CD4-positive, alpha-beta T cell treated with Interleukin-21 for 1 hour (primary cell): ENCODE measurements at places on chromosomes 5 and 9.
A peak's percentile ranks its signal among the peaks of the same experiment; 100 is the strongest.

GRCh38 chr5:153613144-153613543 is 122.7 kb downstream of the GRIA1 start:
- no peak for DNase-seq

GRCh38 chr5:97745817-97746216 is 562.8 kb upstream of the RIOK2 start:
- no peak for DNase-seq

DNA sequence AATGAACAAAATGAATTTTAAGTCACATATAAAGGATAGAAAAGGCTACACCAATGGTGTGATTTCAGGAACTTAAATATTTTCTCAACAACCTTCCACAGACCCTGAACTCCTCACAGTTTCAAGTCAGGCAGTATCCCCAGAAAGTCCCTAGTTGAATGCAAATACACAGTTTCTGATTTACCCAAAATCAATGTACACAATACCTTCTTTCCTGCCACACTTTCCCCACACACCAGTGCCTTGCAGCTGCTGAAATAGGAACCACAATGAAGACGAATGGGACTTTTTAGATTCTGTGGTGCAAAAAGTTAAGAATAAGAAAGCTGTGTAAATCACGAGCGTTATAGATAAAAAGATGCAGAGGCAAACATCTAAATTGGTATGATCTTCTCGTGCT is 552.4 kb upstream of the MEF2C start:
- DNase-seq, result no peak

DNA sequence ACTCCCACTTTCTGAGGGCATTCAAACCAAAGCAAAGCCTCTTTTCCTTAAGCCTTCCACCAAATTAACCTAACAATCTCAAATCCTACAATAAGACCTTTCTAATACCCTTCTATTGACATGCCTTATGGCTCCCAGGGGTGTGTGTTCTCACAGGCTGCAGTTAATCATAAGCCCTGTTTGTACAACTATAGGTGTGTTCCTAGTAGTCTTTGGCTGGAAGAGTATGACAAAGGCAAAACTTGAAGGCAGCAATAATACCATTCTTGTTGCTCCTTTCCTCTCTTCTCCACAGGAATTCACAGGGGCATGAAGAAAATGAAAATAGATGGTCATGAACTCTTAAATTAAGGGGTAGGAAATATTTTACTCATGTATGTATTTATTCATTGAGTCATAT is 10.9 kb upstream of the FBXO38 start:
- DNase-seq, result no peak

- DNase-seq, result no peak
Measured at GRCh38 chr9:69199769-69200470, 25.8 kb downstream of the TJP2 start.

DNA sequence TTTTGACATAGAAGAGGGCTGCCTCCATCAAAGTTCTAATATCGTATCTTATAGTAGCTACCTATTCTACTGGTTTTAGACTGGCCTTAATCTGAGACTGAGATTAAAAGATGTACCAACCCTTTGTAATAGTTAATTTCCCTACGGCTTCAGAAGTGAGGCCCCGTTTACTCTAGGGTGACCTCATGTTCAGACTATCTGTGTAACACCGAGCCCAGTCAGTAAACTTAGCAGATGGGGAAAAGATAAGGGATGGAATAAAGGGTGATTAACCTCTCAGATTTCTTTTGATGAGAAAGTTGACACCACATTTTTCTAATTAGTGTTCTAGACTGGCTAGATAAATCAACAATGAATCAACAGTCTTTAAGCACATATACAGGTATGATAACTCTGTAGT is 283.1 kb downstream of the KCTD16 start:
- no peak for DNase-seq

DNA sequence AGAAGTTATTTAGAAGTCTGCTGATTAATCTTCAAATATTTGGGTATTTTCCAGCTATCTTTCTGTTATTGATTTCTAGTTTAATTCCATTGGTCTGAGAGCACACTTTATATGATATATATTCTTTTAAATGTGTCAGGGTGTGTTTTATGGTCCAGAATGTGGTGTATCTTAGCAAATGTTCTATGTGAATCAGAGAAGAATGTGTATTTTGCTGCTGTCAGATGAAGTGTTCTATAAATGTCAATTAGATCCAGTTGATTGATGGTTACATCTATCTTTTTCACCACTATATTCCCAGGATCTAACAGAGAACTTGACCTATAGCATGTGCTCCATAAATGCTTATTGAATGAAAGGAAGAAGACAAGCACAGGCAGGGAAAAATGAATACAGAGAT is 17.5 kb upstream of the ERAP1 start:
- DNase-seq, result no peak

DNA sequence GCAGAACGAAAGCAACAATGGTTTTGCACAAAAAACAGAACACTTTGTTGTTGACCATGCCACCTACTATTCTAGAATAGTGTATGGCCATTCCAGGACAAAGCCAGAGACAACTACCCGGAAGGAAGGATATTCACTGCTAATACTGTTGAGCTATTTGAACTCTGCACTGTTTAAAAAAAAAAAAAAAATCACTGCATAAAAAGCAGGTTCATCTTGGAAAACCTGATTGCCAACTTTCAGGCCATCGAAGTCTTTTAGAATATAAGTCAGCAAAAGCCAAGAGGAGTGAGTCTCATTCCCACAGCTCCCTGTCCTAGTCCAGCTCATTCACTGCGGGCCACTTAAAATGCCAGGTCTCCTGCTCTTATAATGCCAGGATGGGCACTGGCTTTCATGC is 4.0 kb downstream of the ENC1 start:
- no peak for DNase-seq

DNA sequence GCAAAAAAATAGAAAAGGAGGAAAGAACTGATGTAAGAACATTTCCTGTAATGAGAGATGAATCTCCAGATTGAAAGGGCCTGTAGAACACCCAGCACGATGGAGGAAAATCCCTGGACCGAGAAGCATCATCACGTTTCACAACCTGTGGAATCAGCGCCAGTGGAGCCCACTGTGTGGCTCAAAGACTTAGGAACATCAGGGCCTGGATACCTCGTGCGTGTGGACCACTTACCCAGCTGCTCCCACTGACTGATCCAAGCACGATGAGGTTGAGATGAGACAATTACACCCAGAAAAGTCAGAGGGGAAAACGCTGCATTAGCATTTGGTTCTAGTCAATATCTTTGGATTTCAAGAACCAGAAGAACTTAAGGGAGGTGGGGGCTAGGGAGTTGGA is 224.6 kb downstream of the SYK start:
- DNase-seq, result no peak

DNA sequence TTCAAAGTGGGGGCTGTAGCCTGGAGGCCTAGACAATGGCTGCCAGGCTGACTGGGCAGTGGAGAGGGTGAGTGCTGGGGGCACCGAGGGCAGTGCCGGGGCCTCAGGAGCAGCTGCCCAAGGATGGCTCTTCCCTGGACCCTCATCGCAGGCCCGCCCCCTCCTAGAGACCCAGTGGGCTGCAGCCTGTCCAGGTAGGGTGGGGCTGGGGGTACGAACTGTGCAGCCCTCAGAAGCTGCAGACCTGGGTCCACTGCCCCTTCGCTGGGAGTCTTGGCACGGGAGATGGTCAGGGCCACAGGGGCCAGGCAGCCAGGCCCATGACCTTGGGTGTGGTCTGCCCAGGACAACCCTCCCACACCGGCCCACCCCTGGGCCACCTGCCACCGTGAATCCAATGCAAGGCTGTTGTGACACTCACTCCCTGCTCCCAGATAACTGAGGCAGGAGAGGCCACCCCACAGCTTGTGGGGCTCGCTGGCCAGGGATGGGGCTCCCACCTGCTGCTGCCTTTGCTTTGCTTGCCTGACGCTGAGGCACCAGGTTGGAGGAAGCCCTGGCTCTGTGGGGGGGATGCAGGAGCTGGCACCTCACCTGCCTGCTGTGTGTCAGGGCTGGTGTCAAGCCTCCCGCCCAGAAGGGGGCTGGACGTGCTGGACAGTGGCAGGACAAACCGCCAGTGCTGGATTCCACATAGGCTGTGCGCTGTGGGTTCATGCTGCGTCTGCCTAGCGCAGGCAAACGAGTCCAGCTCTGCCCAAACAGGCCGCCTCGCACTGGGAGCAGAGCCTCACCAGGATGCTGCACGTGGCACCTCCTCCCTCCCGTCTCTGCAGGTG is 23.1 kb upstream of the SLC9A3 start:
- DNase-seq, result no peak

DNA sequence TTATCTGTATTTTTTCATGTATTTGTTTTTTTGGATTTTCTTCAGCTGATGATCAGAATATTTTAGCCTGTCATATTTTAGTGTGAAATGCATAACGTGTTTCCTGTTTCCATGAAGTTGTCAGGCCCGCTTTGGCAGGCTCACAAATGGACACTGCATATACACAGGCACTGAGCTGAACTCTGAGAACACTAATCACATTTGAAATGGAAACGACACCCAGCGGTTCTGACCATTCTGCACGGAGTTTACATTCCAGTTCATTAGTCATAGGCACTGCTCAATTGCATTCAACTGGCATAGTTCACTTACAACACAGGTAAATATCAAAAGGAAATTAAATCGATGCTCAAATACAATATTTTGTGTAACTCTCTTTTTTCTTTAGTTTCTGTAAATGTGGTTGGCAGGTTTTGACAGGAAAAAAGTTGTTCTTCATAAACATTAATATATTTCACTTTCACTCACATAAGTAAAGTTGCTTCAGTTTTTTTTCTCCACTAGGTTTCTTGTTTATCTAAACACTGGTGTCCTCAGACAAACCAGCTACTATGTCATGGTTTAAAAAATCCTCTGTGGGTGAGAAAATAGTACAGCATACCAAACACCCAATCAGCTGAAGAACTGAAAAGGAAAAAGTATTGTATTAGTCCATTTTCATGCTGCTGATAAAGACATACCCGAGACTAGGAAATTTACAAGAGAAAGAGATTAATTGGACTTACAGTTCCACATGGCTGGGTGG is 559.0 kb upstream of the DAP start:
- no peak for DNase-seq

- no peak for DNase-seq
Measured at GRCh38 chr9:4066120-4066519, 233.7 kb downstream of the GLIS3 start.

DNA sequence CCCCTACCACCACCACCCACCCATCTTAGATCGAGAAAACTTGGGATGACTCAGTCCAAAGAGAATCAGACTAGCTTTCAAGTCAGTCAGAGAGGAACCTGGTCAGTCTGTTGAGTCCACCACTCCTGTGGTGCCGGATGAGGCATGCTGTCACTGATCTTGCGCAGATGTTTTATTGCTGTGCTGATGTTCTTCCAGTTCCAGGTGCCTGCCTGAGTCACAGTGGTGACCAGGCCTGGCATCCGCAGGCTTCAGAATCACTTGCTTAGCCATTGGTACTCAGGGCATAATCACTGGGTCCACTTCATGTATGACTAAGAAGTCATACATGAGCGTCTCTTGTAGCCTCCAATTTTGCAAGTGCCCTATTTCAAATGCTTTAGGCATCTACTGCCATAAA is 114.1 kb downstream of the MUSK start:
- DNase-seq, result no peak

DNA sequence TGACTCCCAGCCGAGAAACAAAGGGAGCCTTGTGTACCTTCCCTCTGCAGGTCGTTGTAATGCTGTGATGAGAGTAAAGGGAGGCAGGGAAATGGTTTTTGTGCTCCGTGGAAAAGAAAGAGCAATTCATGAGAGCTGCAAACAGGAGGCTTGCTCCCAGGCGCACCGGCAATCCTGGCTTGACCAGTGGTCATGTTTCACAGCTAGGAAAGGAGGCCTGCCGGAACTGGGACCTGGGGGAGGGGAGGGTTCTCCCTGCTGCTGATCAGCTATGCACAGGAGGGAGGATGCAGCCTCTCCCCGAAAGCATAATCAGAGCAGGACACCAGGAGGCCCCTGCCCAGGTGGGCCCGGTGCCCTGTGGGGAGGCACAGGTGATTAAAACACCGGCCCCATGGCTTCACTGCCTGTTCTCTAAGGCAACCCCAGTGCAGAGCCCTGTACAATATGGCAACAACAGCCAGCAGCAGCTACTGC is 131.3 kb downstream of the ZDHHC21 start:
- no peak for DNase-seq

GRCh38 chr5:81751009-81751835 is at the start of gene SSBP2:
SSBP2 (minus strand) TSS chr5:81751097; CDS start chr5:81751042, 55 bp downstream.
- DNase-seq, result peak; percentile 99

GRCh38 chr9:113682297-113682771 is 193.8 kb upstream of the ZNF618 start:
- peak; percentile 34 for DNase-seq

DNA sequence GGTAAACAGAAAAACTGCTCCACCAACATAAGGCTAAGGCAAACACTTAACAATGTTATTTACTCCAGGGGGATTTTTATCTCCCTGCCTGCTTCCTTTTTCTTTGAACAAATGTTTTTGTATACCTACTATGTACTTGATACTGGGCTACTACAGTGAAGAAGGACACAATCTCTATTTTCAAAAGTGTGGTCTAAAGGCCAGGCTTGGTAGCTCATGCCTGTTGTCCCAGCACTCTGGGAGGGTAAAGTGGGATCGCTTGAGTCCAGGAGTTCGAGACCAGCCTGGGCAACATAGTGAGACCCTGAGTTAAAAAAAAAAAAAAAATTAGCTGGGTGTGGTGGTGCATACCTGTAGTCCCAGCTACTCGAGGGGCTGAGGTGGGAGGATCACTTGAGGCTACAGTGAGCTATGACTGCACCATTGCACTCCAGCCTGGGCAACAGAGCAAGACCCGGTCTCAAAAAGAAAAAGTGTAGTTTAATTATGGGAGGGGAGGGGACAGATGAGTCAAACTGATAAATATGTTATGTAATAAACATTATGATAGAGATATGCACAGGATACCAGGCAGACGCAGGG is 3.3 kb downstream of the STOM start:
- DNase-seq, result no peak

DNA sequence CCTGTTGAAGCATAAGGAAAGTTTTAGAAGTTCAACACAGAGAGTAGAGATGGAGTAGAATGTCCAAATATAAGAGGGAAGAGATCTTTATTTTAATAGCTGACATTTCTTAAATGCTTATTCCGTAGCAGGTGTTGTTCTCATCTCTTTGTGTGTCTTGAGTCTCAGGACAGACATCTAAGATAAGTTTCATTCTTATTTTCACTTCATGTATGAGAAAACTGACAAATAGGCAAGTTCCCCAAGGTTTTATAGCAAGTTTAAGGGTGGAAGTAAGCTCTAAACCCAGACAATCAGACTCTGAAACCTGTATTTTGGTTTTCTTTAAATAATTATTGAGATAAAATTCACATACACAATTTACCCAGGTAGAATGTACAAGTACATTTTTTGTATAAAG is 228.4 kb upstream of the PPP1R2B start:
- no peak for DNase-seq

GRCh38 chr5:97074859-97075489 is 67.4 kb downstream of the LIX1 start:
- no peak for DNase-seq

DNA sequence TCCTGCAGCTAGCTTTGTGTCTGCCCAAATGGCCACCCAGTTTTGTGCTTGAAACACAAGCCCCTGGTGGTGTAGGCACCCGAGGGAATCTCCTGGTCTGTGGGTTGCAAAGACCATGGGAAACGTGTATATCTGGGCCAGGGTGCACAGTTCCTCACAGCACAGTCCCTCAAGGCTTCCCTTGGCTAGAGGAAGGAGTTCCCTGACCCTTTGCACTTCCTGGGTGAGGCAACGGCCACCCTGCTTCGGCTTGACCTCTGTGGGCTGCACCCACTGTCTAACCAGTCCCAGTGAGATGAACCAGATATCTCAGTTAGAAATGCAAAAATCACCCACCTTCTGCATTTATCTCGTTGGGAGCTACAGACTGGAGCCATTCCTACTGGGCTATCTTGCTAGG is 865.0 kb upstream of the ACO1 start:
- no peak for DNase-seq
